Activated naive CD8-positive, alpha-beta T cell treated with anti-CD3 and anti-CD28 coated beads, Interleukin-2, amount 10 ng/mL, durations not matched to agents 7 days and 5 days (primary cell): ENCODE measurements at places on chromosomes 12 and 14. TPM values are rescaled to one million over a fixed set of nuclear protein-coding genes. Genes with fewer than 3 reads are reported as not detected.
A peak's percentile ranks its signal among the peaks of the same experiment; 100 is the strongest.

DNA sequence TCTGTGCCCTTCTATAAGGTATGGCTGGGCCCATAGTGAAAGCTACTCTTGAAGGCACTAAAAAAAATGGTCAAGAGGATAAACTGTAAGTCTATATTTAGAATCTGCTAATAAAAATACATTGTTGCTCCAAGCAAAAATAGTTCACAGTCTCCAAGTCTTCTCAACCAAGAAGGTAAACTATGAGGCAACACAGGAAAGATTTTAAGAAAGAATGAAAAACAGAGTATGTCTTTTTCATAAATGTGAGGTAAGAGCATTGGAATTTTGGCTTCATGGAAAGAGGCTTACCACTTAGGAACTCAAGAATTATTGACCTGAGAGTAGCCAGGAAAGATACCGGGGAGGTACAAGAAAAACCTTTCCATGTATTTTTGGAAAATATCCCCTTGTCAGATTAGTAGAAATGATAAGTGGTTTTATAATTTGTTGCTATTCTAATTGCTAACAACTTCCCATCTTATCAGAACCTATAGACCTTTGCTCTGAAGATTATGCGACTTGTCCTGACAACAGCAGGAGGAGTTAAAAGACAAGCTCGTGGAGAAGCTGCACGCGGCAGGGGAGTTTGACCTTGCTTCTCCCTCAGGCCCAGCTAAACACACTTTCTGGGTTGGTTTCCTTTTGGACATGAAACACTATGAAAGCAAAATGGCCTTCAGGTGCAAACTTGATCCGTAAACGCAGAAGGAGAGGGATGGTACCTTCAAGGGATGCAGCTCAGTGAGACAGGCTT lies 238.1 kb downstream of the FOXN3 start:
- no peak overlapping the region for H3K4me3 ChIP-seq
- H3K27me3 ChIP-seq = no peaks in the 10 kb centered on the region
- no peak overlapping the region for H3K27ac ChIP-seq
- H3K36me3 ChIP-seq = peaks cover 9% of the 10 kb centered on the region
- peaks cover 10% of the 10 kb centered on the region for H3K4me1 ChIP-seq

DNA sequence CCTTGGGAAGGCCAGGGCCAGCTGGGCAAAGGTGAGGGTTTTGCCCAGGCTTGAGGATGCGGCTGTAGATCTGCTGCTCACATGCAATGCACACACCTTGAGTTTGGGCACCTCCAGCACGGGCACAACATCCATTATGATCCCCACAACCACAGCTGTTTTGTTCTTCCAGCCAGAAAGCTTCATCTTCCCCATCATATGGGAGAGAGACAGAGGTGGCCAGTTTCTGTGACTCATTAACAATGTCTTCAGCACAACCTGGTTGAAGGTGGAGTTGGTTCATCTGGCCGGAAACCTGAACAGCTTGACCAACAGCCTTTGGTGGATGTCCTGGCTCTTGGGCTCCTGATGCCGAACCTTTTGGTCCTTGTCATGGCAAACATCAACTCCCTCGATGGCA lies 163.7 kb upstream of the CCND2 start:
- no peaks in the 10 kb centered on the region for H3K27me3 ChIP-seq
- H3K27ac ChIP-seq = no peak overlapping the region
- no peak for DNase-seq

DNA sequence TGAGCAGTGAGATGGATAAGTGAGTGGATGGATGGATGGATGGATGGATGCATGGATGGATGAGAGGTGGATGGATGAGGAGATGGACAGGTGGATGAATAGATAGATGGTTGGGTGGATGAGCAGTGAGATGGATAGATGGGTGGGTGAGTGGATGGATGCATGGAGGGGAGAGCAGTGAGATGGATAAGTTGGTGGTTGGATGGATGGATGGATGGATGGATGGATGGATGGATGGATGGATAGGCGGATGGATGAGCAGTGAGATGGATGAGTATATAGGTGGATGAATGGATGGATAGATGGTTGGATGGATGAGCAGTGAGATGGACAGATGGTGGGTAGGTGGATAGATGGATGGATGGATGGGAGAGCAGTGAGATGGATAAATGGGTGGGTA lies 30.6 kb downstream of the LRRC74A start:
- H3K4me3 ChIP-seq = no peak overlapping the region
- H3K27me3 ChIP-seq = peaks cover 33% of the 10 kb centered on the region
- no peaks in the 10 kb centered on the region for H3K4me1 ChIP-seq
- H3K27ac ChIP-seq = no peak overlapping the region
- no peak for DNase-seq

DNA sequence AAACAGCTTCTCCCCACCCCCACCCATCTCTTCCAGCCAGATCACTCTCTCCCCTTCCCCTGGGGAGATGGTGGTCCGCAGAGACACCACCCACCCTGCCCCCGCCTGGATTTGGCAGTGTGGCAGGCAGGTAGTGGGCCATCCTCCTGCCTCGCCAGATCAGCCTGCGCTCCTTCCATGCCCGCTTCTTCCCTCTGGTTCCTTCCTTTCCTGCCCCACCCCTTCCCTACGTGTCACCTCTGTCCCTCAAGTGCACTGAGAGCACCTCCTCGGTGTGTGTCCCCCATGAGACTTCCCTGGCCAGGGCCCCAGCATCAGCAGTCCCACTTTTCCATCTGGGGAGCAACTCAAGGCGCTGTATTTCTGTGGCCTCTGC lies 632 bp downstream of the NYNRIN start:
- peaks cover 9% of the 10 kb centered on the region for H3K4me1 ChIP-seq
- peak overlapping the region; percentile 30 for H3K27ac ChIP-seq
- peak overlapping the region; percentile 74 for H3K4me3 ChIP-seq
- DNase-seq = no peak
- no peaks in the 10 kb centered on the region for H3K36me3 ChIP-seq

- no peak overlapping the region for H3K4me3 ChIP-seq
- H3K27me3 ChIP-seq = peaks cover 18% of the 10 kb centered on the region
- DNase-seq = no peak
- H3K4me1 ChIP-seq = no peaks in the 10 kb centered on the region
- no peaks in the 10 kb centered on the region for H3K36me3 ChIP-seq
Observed at GRCh38 chr12:125218952-125219351, 153.7 kb downstream of the AACS start.

GRCh38 chr12:27709932-27710591 lies 570 bp upstream of the MRPS35 start:
- peak overlapping the region; percentile 96 for H3K27ac ChIP-seq
- H3K4me1 ChIP-seq = peaks cover 24% of the 10 kb centered on the region
- H3K27me3 ChIP-seq = peaks cover 3% of the 10 kb centered on the region
- H3K4me3 ChIP-seq = peak overlapping the region; percentile 96
- H3K36me3 ChIP-seq = peaks cover 9% of the 10 kb centered on the region
- no peak for DNase-seq

Gene DPPA3
- not detected for total RNA-seq

Gene RAD51AP1
- total RNA-seq = 50.2 TPM

Gene PAX9
- total RNA-seq = not detected
